Kasumi-1 (cell line): ENCODE measurements at places on chromosomes 4 and X.

GRCh38 chrX:43716144-43716543, 60.0 kb downstream of the MAOA start:
- DNase-seq: no peak

- DNase-seq: no peak
Observed at GRCh38 chrX:140431521-140431920, 73.3 kb downstream of the SOX3 start.

DNA sequence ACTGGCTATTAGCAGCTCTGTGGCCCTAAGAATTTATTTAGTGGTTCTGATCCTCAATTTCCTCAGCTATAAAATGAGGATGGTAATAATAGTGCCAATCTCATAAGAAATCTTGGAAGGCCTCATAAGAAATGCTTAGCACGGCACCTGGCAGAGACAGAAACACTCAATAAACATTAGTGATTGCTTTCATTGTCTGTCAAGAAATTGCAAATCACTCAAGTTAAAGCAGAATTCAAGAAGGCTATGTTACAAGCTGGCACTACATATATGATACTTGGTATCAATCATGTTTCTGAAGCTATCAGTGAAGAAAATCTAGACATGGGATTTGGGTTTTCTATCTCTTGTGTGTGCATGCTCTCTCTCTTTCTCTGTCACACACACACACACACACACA, 267.7 kb upstream of the KCNIP4 start:
- no peak for DNase-seq

- no peak for DNase-seq
Observed at GRCh38 chrX:10173331-10173900, 16.6 kb downstream of the CLCN4 start.

DNA sequence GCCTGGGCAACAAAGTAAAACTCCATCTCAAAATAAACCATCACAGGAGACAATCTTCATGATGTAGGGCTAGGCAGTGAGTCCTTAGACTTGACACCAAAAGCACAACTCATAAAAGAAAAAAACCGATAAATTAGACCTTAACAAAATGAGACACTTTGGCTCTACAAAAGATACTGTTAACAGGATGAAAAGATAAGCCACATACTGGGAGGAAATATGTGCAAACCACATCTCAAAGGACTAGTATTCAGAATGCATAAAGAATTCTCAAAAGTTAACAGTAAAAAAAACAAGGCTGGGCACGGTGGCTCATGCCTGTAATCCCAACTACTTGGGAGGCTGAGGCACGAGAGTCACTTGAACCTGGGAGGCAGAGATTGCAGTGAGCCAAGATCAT, 13.2 kb downstream of the EFHC2 start:
- no peak for DNase-seq

DNA sequence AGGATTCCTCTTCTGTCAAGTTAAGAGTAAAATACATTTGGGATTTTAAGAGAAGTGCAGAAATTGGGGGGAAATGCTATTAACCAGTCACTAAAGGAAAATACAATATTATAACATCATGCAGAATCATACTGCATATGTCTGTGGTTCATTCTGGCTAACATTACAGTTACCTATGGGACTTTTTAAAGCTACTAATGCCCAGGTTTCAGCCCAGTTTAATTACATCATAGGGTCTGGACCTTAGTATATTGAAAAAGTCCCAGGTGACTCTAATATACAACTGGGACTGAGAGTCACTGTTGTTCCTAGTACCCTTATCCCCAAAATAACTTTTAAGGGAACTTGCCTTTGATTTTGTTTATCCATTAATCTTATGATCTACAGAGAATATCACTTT, 10.0 kb downstream of the ABCE1 start:
- DNase-seq: no peak

DNA sequence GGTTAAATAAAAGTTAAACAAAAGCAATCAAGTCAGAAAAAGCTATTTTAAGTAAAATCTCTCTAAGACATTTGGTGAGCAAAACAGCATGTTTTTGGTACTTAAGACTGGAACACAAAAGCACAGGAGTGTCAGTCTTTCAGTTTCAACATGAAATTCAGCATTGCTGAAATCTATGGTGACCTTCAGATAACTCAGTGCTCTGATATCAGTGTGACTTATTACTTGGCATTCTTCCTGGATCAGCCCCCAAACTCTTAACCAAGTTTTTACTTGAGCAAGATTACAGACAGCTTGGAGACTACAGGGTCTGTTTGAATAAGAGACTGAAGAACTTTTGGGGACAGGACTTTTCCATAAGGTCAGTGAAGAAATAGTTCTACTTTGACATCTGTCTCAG, 437.2 kb downstream of the RAPGEF2 start:
- no peak for DNase-seq

GRCh38 chr4:47551682-47552081, 66.6 kb downstream of the ATP10D start:
- DNase-seq: no peak

- no peak for DNase-seq
Observed at GRCh38 chr4:65249111-65249510, 421.2 kb downstream of the EPHA5 start.

DNA sequence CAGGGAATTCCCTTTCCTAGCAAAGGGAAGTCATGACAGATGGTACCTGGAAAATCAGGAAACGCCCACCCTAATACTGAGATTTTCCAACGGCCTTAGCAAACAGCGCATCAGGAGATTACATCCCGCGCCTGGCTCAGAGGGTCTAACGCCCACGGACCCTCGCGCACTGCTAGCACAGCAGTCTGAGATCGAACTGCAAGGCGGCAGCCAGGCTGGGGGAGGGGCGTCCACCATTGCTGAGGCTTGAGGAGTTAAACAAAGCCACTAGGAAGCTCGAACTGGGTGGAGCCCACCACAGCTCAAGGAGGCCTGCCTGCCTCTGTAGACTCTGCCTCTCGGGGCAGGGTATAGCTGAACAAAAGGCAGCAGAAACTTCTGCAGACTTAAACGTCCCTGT, 507.7 kb downstream of the ZIC3 start:
- DNase-seq: no peak

- DNase-seq: no peak
Observed at GRCh38 chrX:17802756-17803155, 58.3 kb downstream of the RAI2 start.

DNA sequence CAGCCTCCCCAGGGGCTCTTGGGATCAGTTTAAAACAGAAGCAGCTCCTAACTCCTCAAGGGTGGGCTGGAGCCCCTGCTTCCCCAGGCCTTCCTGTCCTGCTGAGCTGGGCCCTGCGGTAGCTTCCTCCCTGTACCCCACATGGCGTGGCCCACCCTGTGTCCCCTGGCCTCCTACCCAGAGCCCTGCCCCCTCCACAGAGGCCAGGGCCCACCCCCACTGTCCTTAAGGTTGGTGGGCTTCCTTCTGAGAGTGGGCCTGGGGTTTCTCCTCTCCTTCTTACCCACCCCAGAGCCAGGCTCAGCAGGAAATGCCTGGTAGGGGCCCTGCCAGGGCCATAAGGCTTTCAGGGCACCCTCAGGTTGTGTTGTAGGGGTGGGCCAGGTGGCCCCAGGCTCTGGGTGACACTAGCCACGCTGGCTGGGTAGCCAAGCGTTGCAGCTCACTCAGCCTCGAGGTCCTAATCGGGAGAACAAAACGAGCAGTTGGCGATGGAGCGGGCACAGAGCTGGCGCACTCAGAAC, 11.6 kb downstream of the SH3BP2 start:
- DNase-seq: no peak

- no peak for DNase-seq
Observed at GRCh38 chr4:80903020-80903419, 127.5 kb upstream of the BMP3 start.

GRCh38 chr4:61041527-61041926, 158.6 kb upstream of the ADGRL3 start:
- no peak for DNase-seq

GRCh38 chr4:80507507-80507906, 172.0 kb downstream of the CFAP299 start:
- DNase-seq: no peak
